ENCODE measurements at places on chromosomes 1 and 21.

GRCh38 chr1:179038528-179039281, 13.0 kb downstream of the FAM20B start:
- no peak for DNase-seq

- no peak for DNase-seq
These were observed 159.6 kb downstream of the FAM78B start for GRCh38 chr1:166007176-166007575.

- no peak for DNase-seq
These were observed 69.4 kb upstream of the MORC3 start for GRCh38 chr21:36250423-36251075.

DNA sequence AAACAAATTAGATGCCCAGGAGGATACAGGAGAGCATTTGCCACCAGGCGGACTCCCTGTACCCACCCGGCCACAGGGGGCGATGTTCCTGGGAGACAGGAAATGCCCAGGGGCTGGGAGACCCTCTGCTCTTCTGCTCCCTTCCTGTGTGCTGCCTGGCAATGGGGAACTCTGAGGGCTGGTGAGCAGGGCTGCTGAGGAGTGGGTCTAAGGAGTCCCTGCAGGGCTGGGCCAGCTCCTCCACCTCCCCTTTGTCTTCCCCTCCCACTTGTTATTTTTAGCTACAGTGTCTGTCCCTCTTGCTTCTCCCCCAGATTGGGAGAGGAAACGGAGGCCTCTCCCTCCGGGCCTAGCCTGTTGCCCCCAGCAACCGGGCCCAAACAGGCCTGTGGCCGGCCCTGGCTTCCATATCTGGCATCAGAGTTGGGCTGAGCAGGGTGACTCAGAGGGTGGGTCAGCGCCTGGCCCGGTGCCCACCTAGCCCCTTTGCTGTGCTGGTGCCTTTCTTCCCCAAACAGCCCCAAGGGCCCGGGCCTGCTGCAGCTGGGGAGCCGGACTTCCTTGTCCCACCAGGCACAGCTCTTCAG, 11.6 kb downstream of the LMNA start:
- no peak for DNase-seq

DNA sequence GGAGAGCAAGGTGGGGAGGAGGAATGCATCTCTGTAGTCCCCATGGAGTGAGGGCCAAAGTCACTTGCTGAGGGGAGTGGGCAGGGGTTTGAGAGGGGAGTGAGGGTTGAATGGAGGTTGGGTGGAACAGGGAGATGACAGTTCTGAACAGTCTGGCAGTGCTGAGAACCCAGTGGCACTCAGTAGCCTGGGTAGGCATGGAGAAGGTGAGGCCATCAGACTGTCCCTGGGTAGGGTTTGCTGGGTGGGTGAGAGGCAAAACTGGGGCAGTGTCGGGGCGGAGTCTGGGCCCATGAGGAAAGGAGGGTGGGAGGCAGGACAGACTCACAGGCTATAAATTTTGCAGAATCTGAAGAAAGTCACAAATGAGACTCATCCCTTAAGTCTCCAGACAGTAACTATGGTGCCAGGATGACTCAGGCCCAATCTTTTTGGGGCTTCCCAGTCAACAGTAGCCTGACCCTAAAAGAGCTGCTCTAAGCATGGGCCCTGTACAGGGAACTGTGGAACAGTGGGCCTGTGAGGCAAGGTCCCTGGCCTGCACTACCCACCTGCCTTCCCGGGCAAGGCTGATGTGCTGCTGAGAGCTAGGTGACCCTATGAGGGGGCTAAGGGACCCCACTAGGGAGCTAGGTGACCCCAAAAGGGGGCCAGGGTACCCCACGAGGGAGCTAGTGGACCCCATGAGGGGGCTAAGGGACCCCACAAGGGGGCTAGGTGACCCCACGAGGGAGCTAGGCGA, 51.0 kb upstream of the DMRTB1 start:
- no peak for DNase-seq

DNA sequence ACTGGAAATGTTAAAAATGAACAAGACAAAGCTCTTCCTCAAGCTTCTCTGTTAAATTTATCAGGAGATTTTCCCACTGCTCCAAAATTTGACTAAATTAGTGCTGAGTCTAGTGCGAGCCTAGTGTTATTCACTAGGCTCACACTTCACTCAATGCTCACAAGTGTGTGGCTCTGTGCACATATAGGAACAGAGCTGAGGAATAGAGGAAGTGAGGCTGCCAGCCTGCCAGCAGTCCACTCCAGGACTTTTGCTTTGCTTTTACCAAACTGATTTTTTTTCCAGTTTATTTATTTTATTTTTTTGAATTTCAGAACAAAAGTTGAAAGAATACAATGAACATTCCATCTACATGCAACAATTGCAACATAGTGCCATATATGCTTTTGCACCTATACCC, 87.2 kb downstream of the VAV3 start:
- DNase-seq: no peak
